Activated CD4-positive, alpha-beta T cell treated with anti-CD3 and anti-CD28 coated beads, Interleukin-2, amount 10 ng/mL, durations not matched to agents 7 days and 5 days (primary cell): ENCODE measurements at places on chromosomes 7 and 10. TPM values are rescaled to one million over a fixed set of nuclear protein-coding genes. Genes with fewer than 3 reads are reported as not detected.

DNA sequence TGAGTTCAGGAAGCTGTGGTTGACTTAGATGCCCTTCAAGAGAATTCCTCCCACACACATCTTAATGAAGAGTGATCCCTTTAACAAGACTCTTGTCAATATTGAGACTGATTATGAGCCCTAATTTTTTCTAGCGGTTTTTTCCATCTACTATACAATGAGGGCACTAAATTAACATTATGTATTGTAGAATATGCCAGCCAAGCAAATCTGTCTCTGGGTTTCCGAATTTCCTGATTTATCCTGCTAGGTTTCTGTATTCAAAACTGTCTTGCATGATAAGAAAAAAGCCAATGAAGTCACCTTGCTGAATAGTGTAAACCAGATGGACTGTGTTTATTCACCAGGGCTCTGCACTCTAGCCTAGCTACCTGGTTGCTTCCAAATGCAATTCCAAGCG, 224.2 kb upstream of the KMT2E start:
- H3K27me3 ChIP-seq = peaks cover 10% of the 10 kb centered on the region
- no peaks in the 10 kb centered on the region for H3K36me3 ChIP-seq
- no peak overlapping the region for H3K4me3 ChIP-seq
- no peaks in the 10 kb centered on the region for H3K4me1 ChIP-seq

GRCh38 chr7:72316148-72316547, 96.0 kb downstream of the CALN1 start:
- H3K4me3 ChIP-seq = no peak overlapping the region
- DNase-seq = no peak
- no peaks in the 10 kb centered on the region for H3K4me1 ChIP-seq

DNA sequence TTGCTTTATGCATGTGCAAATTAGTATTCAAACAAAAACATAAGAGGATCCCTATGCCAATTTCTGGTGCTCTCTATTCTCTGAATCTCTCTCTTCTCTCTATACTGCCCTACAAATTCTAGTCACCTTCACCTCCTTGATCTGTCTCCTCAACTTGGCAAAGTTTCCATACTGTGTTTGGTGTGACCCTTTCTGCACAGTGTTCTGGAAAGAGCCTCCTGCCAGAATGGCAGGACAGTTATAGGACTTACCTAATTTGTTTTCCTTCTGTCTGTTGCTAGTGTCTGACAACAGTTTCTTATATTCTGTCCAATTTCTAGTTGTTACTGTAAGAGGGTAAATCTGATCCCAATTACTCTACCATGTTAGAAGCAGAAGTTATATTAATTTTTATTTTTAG, 34.3 kb downstream of the MAPK8 start:
- peak overlapping the region; percentile 26 for H3K27ac ChIP-seq
- H3K4me3 ChIP-seq = no peak overlapping the region
- peaks cover 2% of the 10 kb centered on the region for H3K36me3 ChIP-seq

- H3K27me3 ChIP-seq = no peaks in the 10 kb centered on the region
- H3K4me1 ChIP-seq = no peaks in the 10 kb centered on the region
- H3K36me3 ChIP-seq = peaks cover 35% of the 10 kb centered on the region
- no peak for DNase-seq
- H3K4me3 ChIP-seq = no peak overlapping the region
Measured at GRCh38 chr10:92656266-92656961, 33.3 kb upstream of the HHEX start.

The FRMD4A gene
- not detected for total RNA-seq
